Left ventricle myocardium inferior (tissue), 1 donor: ENCODE measurements at places on chromosomes 5 and 9. TPM values are rescaled to one million over a fixed set of nuclear protein-coding genes. Genes with fewer than 3 reads are reported as not detected.

DNA sequence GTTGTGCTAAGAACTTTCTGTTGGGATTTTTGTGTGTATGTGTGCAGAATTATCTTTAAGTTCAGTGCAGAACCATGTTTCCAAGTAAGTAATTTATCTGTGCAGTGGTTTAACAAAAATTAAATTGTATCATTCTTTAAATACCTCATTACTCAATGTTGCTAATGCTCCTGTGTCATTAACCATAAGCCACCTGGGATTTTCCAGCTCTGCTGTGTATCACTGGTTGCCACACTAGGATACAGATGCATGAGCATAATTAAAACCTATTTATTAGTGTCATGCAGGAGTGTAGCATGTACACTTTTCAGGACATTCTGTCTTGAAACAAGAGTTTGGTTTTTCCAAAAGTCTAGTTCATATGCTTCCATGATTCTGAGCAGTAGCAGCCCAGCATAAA, 120.4 kb upstream of the PTGER4 start:
- no peaks in the 10 kb centered on the region for H3K4me1 ChIP-seq
- no peaks in the 10 kb centered on the region for H3K36me3 ChIP-seq
- no peak overlapping the region for H3K27ac ChIP-seq

DNA sequence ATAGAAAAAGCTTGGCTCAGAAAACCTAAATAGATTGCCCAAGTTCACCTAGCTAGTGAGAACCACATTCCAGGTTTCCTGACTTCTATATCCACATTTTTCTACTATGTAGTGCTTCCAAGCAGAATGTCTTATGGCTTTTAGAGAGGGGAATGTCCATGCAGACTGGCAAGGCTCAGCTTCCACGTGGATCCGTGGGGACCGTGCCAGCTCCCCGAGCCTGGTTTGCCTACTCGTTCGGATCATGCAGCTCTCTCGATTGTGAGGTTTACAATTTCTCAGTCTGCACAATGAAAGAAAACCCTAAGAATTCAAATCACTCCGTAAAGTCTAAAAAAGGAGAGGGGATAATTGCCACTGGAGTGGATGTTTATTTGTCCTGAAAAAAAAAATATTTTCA, 256.5 kb upstream of the NR4A3 start:
- H3K4me1 ChIP-seq = peaks cover 29% of the 10 kb centered on the region
- DNase-seq = peak; percentile 65
- no peaks in the 10 kb centered on the region for H3K27me3 ChIP-seq
- no peak overlapping the region for H3K4me3 ChIP-seq

DNA sequence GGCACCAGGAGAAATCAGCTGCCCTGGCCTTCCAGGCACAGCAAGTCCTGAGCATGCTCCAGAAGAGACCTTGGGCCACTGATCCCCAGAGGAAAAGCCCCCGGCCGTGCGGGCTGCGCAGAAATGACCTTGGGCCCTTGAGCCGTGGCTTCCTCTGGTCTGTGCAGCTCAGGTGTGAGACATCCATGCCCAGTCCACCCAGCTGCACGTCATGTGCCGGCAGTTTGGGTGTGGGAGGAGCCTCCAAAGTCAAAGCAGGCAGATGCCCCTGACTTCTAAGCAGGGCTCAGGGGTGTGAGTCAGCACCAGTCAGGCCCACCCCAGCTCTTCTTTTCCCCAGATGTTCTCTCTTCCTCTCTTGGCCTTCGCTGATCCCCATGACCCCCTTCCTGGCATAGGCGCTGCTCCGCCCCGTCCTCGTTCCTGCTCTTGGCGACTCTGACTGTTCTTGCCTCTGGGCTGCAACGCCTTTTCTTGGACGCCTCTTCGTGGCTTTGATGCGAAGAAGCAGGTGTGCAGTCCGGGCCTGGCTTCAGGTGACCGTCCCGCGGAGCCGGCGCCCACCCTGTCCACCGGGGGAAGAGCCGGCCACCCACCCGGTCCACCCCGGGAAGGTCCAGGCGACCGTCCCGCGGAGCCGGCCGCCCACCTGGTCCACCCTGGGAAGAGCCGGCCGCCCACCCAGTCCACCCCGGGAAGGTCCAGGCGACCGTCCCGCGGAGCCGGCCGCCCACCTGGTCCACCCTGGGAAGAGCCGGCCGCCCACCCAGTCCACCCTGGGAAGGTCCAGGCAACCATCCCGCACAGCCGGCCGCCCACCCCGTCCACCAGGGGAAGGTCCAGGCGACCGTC, 5.9 kb upstream of the QSOX2 start:
- no peak overlapping the region for H3K4me3 ChIP-seq
- H3K27ac ChIP-seq = no peak overlapping the region
- DNase-seq = no peak
- H3K36me3 ChIP-seq = no peaks in the 10 kb centered on the region

DNA sequence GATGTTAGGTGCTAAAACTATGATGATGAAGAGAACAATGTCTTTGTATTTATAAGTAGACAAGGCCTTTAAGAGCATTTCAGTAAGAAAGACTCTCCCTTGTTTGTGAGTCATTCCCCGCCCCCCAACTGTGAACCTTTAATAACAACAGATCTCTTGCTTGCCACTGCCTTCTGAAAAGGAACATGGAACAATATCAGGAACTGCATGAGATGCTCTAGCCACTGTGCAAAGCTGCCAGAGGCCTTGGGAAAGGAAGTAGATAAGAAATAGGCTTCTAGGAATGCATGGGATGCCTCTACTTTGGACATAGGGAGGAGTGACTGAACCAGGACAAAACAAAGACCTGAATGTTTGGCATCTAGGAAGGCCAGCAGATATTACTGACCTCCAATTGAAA, 296.1 kb upstream of the MPDZ start:
- no peaks in the 10 kb centered on the region for H3K27me3 ChIP-seq
- H3K27ac ChIP-seq = peak overlapping the region; percentile 78
- peaks cover 19% of the 10 kb centered on the region for H3K4me1 ChIP-seq
- no peak for DNase-seq
- H3K36me3 ChIP-seq = no peaks in the 10 kb centered on the region

DNA sequence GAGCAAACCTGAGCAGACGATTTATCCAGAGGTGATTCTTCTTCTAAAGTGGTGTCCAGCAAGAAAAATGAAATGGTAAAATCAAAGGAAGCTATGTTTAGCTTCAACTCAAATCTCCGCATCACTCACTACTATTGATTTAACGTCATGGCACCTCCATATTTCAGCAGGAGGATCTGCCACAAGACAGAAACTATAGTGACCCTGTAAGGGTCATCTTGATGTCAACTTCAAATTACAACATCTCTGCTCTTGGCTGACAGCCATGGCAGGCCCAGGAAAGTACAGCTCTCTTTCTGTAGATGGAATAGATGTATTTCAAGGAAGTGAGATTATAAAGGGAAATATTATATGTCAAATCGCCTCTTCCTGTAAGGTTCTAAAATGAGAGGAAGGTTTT, 10.1 kb upstream of the EFNA5 start:
- H3K27me3 ChIP-seq = peaks cover 11% of the 10 kb centered on the region
- no peak overlapping the region for H3K27ac ChIP-seq
- DNase-seq = no peak
- H3K36me3 ChIP-seq = no peaks in the 10 kb centered on the region
- H3K4me3 ChIP-seq = no peak overlapping the region

GRCh38 chr5:109718216-109718615, 28.5 kb downstream of the MAN2A1 start:
- DNase-seq = no peak
- H3K4me3 ChIP-seq = no peak overlapping the region
- no peaks in the 10 kb centered on the region for H3K27me3 ChIP-seq
- H3K36me3 ChIP-seq = peaks cover 15% of the 10 kb centered on the region
- H3K27ac ChIP-seq = no peak overlapping the region
- H3K4me1 ChIP-seq = peaks cover 12% of the 10 kb centered on the region

DNA sequence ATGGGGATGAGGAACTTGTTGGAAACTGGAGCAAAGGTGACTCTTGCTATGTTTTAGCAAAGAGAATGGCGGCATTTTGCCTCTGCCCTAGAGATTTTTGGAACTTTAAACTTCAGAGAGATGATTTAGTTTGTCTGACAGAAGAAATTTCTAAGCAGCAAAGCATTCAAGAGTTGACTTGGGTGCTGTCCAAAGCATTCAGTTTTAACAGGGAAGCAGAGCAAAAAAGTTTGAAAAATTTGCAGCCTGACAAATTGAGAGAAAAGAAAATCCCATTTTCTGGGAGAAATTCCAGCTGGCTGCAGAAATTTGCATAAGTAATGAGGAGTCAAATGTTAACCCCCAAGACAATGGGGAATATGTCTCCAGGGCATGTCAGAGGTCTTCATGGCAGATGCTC, 682.3 kb upstream of the ST8SIA4 start:
- H3K36me3 ChIP-seq = no peaks in the 10 kb centered on the region
- H3K27me3 ChIP-seq = no peaks in the 10 kb centered on the region
- DNase-seq = no peak
- no peak overlapping the region for H3K27ac ChIP-seq
- H3K4me3 ChIP-seq = no peak overlapping the region
- H3K4me1 ChIP-seq = no peaks in the 10 kb centered on the region

- no peak overlapping the region for H3K4me3 ChIP-seq
- peaks cover 17% of the 10 kb centered on the region for H3K4me1 ChIP-seq
- H3K36me3 ChIP-seq = no peaks in the 10 kb centered on the region
- H3K27ac ChIP-seq = no peak overlapping the region
Observed at GRCh38 chr5:58929726-58930125, 346.9 kb downstream of the RAB3C start.

DNA sequence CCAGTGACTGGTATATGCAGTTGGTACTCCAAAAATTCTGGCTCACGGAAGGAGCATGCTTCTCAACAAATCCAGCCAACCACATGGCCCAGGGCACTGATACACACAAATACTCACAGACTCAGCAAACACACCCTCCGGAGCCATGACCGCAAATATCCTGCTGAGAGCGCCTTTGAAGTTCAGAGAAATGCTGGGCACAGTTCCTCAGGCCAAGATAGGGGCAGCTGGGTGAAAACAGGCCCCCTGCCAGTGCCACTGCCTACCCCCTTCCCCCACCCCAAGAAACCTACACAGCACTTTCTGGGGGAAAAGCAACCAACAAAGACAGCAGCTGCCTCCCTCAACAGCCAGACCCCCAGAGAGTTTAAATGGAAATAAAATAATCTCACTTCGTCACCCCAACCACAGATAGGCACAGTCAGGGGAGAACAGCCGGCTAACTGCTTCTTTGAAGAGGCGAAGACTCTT, 120.0 kb downstream of the C5orf15 start:
- no peak overlapping the region for H3K4me3 ChIP-seq
- DNase-seq = no peak
- H3K36me3 ChIP-seq = no peaks in the 10 kb centered on the region
- H3K27me3 ChIP-seq = peaks cover 19% of the 10 kb centered on the region
- no peak overlapping the region for H3K27ac ChIP-seq

- DNase-seq = no peak
- H3K4me3 ChIP-seq = no peak overlapping the region
- no peaks in the 10 kb centered on the region for H3K36me3 ChIP-seq
- no peaks in the 10 kb centered on the region for H3K27me3 ChIP-seq
- peaks cover 3% of the 10 kb centered on the region for H3K4me1 ChIP-seq
Observed at GRCh38 chr5:73867345-73868335, 241.6 kb downstream of the ARHGEF28 start.

- no peak for DNase-seq
- H3K36me3 ChIP-seq = no peaks in the 10 kb centered on the region
- H3K27me3 ChIP-seq = peaks cover 23% of the 10 kb centered on the region
- no peak overlapping the region for H3K4me3 ChIP-seq
Observed at GRCh38 chr5:16807547-16807864, 128.6 kb downstream of the MYO10 start.

GRCh38 chr5:26856238-26856637, 182.1 kb downstream of the CDH9 start:
- H3K4me1 ChIP-seq = no peaks in the 10 kb centered on the region

- DNase-seq = no peak
- H3K4me3 ChIP-seq = no peak overlapping the region
- no peaks in the 10 kb centered on the region for H3K36me3 ChIP-seq
- H3K4me1 ChIP-seq = no peaks in the 10 kb centered on the region
- no peak overlapping the region for H3K27ac ChIP-seq
Observed at GRCh38 chr5:168706655-168707069, 127.5 kb upstream of the PANK3 start.

- DNase-seq = no peak
- no peaks in the 10 kb centered on the region for H3K27me3 ChIP-seq
- no peak overlapping the region for H3K27ac ChIP-seq
- peaks cover 16% of the 10 kb centered on the region for H3K4me1 ChIP-seq
- no peak overlapping the region for H3K4me3 ChIP-seq
- H3K36me3 ChIP-seq = no peaks in the 10 kb centered on the region
Observed at GRCh38 chr5:82639393-82640144, 361.4 kb upstream of the RPS23 start.

DNA sequence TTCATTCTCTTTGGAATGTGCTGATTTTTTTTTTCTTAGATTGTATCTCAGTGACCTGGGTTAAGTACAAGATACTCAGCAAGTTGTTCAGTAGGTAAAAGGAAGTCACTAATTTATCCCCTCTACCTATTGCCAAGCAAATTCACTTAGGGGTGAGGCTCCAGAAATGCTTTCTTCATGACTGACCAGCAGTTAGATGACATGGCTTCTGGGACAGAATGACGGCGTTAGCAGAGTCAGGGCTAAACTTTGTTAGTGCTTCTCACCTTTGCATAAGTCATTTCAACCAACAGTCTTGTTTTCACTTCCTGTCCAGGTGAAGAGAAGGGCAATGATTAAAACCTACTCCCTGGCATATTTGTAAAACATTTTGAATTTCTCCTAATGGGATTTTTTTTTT, 20.2 kb upstream of the MTAP start:
- H3K4me1 ChIP-seq = no peaks in the 10 kb centered on the region
- H3K27me3 ChIP-seq = peaks cover 15% of the 10 kb centered on the region
- DNase-seq = no peak
- no peaks in the 10 kb centered on the region for H3K36me3 ChIP-seq
- H3K4me3 ChIP-seq = no peak overlapping the region
- no peak overlapping the region for H3K27ac ChIP-seq

- H3K4me1 ChIP-seq = peaks cover 56% of the 10 kb centered on the region
- no peak overlapping the region for H3K4me3 ChIP-seq
- DNase-seq = no peak
- H3K36me3 ChIP-seq = peaks cover 4% of the 10 kb centered on the region
- no peak overlapping the region for H3K27ac ChIP-seq
- H3K27me3 ChIP-seq = no peaks in the 10 kb centered on the region
Observed at GRCh38 chr9:27535701-27536118, 6.1 kb upstream of the MOB3B start.

GRCh38 chr9:134285215-134285845, 40.9 kb upstream of the RXRA start:
- no peak for DNase-seq
- no peak overlapping the region for H3K4me3 ChIP-seq
- H3K27me3 ChIP-seq = no peaks in the 10 kb centered on the region
- peaks cover 16% of the 10 kb centered on the region for H3K4me1 ChIP-seq

GRCh38 chr5:43037636-43038495, 2.3 kb downstream of the ANXA2R start:
- H3K4me1 ChIP-seq = peaks cover 46% of the 10 kb centered on the region
- no peaks in the 10 kb centered on the region for H3K36me3 ChIP-seq
- peak overlapping the region; percentile 77 for H3K4me3 ChIP-seq
- DNase-seq = no peak
- H3K27ac ChIP-seq = peak overlapping the region; percentile 98
- H3K27me3 ChIP-seq = peaks cover 97% of the 10 kb centered on the region

Gene MARCHF11
- 6.7 TPM for total RNA-seq

Gene RPL7A
- 859 TPM for total RNA-seq

Gene OR1L4
- total RNA-seq = not detected

Gene RNF180
- 12.9 TPM for total RNA-seq

Gene HAPLN1
- 2.1 TPM for total RNA-seq

Gene BTNL8
- 0.58 TPM for total RNA-seq
